ENCODE measurements at places on chromosomes 2 and 18.

DNA sequence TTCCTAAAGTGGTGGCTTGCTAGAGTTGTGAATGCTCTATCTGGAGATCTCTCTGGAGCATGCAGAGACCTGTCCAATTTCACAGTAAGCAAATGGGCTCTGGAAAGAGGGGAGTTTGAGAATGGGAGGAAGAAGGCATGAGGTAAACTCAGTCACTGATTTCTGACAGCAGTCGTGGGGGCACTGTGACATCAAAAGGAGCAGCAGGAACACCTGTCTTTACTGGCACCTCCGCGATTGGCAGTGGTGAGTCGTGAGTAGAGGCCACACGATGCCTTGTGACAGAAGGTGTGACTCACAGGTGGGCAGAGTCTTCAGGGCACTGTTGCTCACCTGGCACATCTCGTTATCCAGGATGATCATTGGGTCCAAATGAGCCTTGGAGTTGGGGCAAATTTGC, 38.8 kb upstream of the CAVIN2 start:
- no peak for DNase-seq

DNA sequence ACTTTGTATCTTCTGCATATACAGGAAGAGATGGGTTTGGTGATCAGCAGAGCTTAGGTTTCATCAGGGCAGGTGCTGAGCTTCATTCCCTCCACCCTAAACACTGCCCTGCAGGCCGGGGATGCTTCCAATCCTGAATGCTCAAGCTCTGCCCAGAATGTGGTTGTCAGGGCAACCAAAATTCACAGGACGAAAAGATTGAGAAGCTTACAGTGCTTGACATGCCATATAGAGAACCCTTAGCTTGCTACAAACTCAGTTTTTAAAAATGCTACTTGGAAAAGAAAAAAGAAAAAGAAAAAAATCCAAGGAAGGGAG, 65.6 kb downstream of the SH3RF3 start:
- DNase-seq = no peak

- DNase-seq = no peak
Measured at GRCh38 chr2:190759749-190760213, 110.9 kb downstream of the NAB1 start.

GRCh38 chr18:48802543-48803290, 148.0 kb downstream of the SMAD7 start:
- no peak for DNase-seq

DNA sequence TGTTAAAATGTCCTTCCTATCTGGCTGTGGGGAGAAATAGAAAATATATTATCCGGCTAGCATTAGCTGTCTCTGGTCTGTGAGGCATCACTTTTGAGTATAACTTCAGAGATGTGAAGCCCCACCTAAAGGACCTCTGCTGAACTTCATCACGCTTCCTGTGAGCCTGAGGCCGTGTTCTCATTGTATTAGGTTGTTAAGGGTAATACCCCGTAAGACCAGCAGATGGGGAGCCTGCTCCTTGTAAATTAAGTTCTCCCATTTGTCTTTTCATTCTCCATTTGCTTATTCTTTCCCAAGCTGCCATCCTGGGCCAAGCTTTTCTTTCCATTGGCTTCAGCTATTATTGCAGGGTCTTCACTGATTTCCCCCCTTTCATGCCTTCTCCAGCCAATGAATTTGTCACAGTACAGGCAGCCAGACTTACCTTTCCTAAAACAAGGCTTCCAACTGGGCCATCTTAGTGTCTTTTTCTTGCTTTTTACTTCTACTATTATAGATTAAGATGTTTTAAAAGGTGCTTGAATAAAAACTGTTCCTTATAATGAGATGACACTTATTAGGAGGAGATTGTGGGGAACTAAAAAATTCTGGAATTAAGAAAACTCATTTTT, 12.4 kb downstream of the NIF3L1 start:
- peak; percentile 55 for DNase-seq

GRCh38 chr18:72867746-72868584, at the start of gene NETO1:
Gene NETO1, minus strand, starts transcription at chr18:72867987. Its CDS starts 696 bp downstream, at chr18:72867291.
- DNase-seq = peak; percentile 39

DNA sequence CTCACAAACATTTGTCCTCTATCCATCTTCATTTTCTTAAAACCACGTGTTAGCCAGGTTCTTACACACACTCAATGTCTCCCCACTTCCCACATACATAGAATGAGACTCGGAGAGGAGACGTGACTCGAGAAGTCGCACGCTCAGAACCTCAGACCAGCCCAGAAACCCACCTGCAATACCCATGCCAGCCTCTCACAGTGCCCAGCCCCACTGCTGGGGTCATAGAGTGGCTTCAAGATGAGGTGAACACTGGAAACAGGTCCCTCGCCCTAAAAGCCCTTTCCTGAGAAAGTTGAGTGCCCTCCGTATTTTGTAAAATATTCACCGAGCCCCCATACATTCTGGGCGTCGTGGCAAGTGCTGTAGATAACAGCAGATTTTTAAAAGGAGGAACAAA, 487.4 kb downstream of the EIPR1 start:
- no peak for DNase-seq

DNA sequence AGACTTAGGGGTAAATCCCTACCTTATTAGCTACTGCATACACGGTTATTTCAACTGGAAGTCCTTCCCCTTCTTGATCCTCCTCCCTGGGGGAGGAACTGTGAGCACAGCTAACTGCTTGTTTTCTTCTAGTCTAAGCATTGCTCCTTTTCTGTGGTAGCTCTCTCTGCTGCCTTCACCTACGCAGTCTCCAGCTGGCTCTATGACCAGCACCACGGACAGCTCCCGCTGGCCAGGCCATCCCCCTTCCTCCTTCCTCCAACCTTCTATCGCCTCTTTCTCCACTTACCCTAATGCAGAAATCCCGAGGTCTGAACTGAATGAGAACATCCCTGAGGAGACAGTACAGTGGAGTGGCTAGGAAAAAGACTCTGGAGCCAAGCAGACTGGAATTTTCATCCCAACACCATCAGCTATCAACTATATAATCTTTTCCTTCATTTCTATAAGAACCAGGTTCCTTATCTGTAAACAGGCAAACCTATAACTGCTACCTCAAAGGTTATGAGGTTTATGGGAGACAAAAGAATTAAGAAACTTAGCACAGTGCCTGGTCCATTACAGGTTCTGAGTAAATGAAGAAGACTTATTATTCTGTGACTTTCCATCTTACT, 4.7 kb upstream of the CFAP65 start:
- DNase-seq = no peak

GRCh38 chr2:3725458-3726250, 22.3 kb downstream of the DCDC2C start:
- DNase-seq = no peak

- DNase-seq = no peak
Measured at GRCh38 chr2:230877759-230878598, 13.2 kb downstream of the ITM2C start.

DNA sequence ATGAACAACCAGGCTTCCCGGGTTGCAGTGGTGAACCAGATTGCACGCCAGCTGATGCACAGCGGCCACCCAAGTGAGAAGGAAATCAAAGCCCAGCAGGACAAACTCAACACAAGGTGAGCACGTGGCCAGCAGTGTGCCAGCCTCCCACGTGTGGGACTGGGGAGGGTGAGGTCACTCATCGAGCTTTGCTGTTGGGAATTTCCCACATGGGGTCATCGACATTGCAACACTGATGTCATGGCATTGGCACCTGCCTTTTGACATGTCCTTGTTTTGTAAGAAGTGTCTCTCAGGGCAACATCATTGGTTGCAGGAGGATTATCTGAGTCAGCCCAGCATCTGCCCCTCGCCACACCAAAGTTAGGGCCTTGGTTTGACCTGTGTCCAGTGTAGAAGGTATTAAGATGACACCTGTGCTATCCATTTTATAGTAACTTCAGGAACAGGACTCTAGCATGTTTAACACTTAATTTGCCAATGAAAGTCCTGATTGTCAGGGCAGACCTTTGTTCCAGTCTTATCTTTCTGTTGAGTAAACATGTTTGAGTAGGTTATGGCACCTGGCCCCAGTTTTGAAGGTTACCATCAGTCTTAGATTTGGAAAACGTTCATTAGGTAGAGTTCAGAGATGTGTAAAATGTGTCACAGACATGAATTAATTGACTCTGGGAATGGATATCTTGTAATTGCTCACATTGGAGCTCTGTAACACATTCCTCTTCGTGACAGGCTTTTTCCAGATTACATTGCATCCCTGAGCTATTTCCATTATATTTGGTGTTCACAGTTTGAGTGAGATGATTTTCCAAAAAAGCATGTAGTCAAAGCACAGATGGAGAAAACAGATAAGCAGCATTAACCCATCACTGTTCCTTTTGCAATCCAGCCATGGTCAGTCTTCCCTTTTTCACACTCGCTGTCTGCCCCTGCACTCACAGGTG, 93.3 kb upstream of the EML6 start:
- no peak for DNase-seq

DNA sequence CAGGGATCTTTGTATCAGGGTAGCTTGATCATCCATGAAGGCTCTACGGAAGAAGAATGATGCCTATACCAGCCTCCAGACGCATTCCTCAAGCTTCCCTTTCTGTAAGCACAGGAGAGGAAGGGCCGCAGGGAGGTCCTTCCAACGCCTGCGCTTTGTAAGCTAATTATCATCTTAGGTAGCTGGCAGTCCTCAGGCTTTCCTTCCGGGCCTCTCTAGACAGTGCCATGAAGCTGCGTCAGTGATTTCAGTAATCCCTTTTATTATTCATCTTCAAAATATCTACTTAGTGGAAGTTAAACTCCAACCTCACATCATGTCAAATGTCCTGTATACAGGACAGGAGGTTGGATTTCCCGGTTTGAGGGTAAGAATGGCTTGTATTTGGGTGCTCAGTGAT, 92.3 kb downstream of the ETAA1 start:
- DNase-seq = no peak

GRCh38 chr2:82494739-82495138, 1964.3 kb downstream of the SUCLG1 start:
- DNase-seq = no peak

DNA sequence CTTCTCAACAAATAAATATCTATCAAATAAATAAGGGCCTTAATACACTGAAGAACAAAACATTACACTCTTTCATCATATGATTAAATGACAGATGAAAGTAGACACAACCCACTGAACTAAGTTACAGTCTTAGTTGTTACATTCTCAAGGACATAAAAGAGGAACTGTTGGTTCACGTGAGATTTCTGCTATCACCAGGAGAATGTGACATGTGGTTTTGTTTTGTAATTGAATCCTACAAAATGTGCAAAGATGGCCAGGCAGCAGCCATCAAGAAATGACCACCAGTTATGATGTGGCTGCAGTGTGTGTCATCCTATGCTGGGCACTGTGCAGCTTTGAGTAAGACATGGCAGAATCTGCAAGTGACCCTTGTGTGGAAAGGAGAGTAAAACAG, 310.6 kb upstream of the PIK3C3 start:
- DNase-seq = no peak

- no peak for DNase-seq
Measured at GRCh38 chr2:8426550-8426949, 255.3 kb upstream of the ID2 start.

- DNase-seq = no peak
Measured at GRCh38 chr2:177052471-177052870, 160.1 kb upstream of the HNRNPA3 start.

DNA sequence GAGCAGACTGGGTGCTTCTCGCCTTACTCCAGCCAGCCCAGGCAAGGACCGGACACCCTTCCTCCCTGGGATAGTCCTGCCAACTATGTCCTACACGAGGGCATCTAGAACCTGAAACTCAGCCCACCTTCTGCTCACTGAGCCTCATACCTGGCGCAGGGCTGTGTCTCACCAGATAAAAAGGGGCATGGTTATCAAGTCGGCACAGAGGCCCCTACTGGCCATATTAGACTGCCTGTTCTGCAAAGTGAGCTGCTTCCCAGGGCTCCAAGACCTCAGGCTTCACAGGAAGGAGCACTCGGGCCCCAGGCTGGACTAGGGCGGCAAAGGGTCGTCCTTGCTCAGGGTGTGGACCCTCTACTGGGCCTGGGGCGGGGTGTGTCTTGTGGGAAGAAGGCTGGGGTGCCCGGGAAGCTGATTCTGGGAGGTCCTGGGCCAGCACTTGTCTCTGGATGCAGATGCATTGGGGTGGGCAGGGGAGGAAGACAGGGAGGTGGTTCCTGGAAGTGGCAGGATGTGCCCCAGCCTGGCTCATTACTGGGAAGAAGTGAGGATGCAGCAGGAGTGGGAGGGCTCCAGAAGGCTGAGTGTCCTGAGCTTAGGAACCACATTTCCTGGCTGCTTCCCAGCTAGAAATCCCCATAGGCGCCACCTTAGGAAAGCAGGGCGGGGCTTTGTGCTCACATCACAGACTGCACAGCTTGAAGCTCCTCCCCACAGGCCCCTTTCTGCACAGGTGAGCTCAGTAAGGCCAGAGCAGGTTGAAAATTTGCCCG, 19.6 kb downstream of the EHD3 start:
- DNase-seq = no peak

DNA sequence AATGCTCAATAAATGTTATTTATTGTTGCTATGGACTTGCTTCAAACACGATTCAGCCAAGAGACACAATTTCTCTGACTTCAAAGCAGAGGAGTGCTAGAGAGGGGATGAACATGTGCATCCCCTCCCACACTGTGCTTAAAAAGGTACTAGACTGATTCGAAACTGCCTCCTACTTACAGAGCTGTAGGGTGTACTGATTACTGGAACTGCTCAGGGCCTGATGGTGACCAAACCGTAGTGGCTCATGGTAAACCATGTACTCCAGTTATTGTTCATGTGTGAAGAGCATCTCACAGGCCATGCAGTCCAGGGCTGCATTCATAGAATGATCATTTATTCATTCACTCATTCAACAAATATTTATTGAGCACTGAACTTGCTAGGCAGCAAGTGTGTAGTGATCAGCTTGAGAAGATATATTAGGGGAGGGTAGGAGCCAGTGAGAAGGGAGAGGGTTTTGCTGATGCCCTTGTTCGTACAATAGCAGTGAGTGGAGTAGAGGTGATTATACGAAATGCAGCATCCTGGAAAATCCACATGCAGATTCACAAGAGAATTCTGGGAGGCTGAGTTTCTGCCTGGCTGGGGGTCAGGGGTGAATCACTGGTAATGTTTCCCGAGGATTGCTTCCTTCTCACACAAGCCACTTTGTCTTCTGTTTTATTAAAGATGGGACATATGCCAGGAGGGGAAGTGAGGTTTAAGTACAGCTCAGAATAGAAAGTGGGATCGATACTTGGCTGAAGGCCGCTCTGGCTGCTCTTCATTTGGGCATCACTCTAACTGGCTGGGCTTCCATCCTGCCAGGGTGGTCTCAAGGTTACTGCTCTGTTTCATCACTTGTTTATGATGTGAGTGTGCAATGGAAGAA, 245.4 kb downstream of the RAD51AP2 start:
- no peak for DNase-seq

- DNase-seq = no peak
Measured at GRCh38 chr18:68219872-68220271, 495.0 kb downstream of the TMX3 start.
